ENCODE measurements at places on chromosomes 4 and X. TPM values are rescaled to one million over a fixed set of nuclear protein-coding genes. Genes with fewer than 3 reads are reported as not detected.

Gene RNF150
- 0.26 TPM for total RNA-seq

Gene ZAR1
- total RNA-seq, result not detected

Gene CT45A1
- not detected for total RNA-seq

Gene TMEM144
- total RNA-seq, result 3.1 TPM

Gene MID1
- 47.8 TPM for total RNA-seq

Gene PF4V1
- not detected for total RNA-seq

Gene S100G
- total RNA-seq, result not detected

Gene AKAP4
- total RNA-seq, result not detected

Gene F8A1
- 57.7 TPM for total RNA-seq

Gene GRK4
- total RNA-seq, result 1.7 TPM

Gene MXRA5
- total RNA-seq, result not detected

Gene FAM236D
- not detected for total RNA-seq

Gene PRMT9
- total RNA-seq, result 3.6 TPM

Gene UPF3B
- total RNA-seq, result 21.3 TPM

Gene IL13RA1
- 49.5 TPM for total RNA-seq

Gene SGMS2
- 14.6 TPM for total RNA-seq

Gene IDH3G
- 63.5 TPM for total RNA-seq

Gene NWD2
- total RNA-seq, result not detected

Gene SPOCK3
- 0.18 TPM for total RNA-seq

Gene FAM9C
- not detected for total RNA-seq

Gene MAP3K15
- total RNA-seq, result 1.8 TPM

Gene FAAH2
- not detected for total RNA-seq

Gene MAP7D2
- 5.6 TPM for total RNA-seq

Gene ATP8A1
- 0.05 TPM for total RNA-seq

Gene WDFY3
- 7.9 TPM for total RNA-seq

Gene TMEM154
- total RNA-seq, result 0.07 TPM

Gene GPR173
- total RNA-seq, result not detected
